ENCODE measurements at places on chromosomes 11 and 22.
A peak's percentile ranks its signal among the peaks of the same experiment; 100 is the strongest.

DNA sequence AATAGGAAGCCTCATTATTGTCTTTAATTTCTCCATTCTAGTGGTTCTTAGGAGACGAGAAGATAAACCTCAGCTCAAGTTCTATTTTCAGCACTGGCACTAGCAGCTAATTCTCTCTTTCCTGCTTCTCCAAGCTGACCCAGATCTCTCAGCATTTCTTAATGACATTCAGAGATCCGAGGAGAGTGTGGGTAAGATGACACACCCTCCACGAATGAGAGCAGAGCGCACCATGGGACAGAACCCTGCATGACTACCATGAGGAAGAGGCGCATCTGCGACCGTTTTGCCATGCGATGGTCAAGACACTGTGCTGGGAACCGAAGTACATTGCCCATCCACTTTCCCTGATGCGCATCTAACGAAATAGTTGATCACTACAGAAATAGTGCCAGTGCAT is 241.8 kb downstream of the LARGE1 start:
- DNase-seq = no peak

GRCh38 chr11:124669193-124669592 is 4.3 kb downstream of the SIAE start:
- no peak for DNase-seq

- DNase-seq = peak; percentile 77
Measured at GRCh38 chr22:20418211-20418788, 19.3 kb downstream of the SCARF2 start.

DNA sequence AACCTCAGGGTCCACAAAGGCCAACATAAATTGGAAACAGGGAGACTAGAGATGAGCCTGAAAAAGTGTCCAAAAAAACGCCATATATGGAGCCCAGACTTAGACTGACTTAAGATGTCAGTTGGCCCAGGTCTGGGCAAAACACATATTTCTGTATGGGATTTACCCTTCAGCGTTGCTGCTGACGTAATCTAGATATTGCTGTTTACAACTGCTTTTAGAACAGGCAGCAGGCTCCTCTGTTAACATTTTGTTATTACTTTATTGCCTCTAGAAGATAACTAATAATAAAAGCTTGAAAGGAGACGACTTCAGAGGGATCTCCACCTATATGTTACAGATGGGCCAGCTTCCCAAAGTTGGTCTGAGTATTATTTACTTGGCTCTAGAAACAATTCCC is 8.7 kb downstream of the ME3 start:
- DNase-seq = no peak

Data from posterior cingulate gyrus (tissue), 11 donors.